ENCODE measurements at places on chromosomes 2 and 18. TPM values are rescaled to one million over a fixed set of nuclear protein-coding genes. Genes with fewer than 3 reads are reported as not detected.

DNA sequence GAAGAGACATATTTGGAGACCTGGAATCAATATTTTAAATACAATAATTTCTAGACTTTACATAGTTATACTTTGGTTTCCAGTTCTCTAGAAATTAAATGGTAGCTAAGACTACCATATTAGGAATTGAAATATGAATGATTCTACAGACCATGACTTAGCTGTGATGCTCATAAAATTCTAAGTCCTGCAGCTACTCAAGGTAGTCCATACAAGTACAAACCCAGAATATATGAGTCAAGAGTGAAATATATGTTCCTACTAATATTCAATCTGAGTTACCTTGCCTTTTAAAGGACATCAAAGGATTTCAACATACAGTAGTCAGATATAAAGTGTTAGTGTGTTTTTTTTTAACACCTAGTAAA, 10.1 kb upstream of the SPOPL start:
- no peaks in the 10 kb centered on the region for H3K27me3 ChIP-seq
- DNase-seq: no peak

DNA sequence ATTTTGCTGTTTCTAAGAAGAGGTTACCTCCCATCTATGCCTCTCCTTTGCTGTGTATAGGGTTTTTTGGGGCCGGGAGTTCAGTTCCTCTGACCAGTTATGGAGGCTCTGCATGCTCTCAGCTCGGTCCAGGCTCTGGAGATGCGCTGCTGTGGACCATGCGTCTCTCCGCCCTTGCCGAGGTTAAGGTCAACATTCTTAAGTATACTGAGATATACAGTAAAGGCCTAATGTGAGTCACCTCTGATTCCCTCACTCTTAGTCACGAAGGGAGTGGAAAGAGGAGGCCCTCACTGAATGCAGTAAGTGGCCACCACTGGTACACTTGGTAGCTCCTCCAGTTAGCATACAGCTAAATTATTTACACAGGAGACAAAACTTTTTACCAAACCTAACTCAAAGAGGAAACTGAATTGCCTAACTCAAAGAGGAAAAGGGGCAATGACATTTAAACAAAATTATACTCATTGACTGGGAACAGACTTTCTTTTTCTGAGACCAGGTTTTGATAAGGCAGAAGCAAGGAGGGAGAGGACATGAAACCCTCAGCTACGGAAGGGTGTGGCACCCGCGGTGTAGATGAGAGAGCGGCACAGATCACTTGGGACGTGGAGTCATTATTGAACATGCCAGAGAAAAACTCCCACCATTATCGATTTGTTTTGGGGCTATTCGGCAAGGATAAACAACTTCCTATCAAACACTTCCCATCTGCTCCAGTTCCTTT, 98.7 kb downstream of the COPS8 start:
- H3K27me3 ChIP-seq: peaks cover 17% of the 10 kb centered on the region
- H3K4me3 ChIP-seq: no peak overlapping the region
- no peaks in the 10 kb centered on the region for H3K36me3 ChIP-seq
- no peak overlapping the region for H3K27ac ChIP-seq
- DNase-seq: no peak

The CENPA gene
- total RNA-seq: 33.6 TPM

- H3K4me1 ChIP-seq: no peaks in the 10 kb centered on the region
- H3K27ac ChIP-seq: no peak overlapping the region
- H3K27me3 ChIP-seq: peaks cover 4% of the 10 kb centered on the region
- H3K36me3 ChIP-seq: no peaks in the 10 kb centered on the region
- H3K4me3 ChIP-seq: no peak overlapping the region
Measured at GRCh38 chr2:15890124-15890754, 50.1 kb upstream of the MYCN start.

The TXNDC2 gene
- total RNA-seq: not detected

DNA sequence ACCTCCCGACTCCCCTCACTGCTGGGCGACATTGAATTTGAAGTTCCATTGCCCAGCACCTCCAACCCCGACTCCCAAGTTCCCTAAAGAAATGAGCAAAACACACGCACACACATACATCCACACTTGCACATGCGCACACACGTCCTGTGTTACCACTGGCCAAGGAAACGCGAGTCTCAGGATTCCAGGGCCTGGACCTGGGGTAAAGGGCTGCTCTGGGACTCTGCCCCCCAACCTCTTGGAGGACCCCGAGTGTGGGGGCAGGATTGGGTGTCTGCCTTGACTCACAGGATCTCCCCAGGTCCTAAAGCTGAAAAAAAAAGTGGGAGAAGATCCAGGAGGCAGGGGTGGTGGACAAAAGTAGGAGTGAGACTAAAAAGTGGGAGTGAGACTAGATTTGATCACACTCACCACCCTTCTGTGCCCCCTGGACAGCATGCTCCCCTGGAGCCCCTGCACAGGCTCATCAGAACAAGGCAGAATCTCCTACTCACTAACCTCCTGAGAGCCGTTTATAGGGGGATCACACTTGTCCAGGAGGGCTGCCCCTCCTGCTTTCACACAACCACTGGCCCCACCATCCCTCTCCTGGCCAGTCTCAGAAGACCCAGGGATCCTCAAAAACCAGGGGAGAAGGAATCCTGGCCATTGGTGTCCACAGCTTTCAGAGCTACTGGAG, 202.2 kb downstream of the TNS1 start:
- no peaks in the 10 kb centered on the region for H3K4me1 ChIP-seq
- no peaks in the 10 kb centered on the region for H3K27me3 ChIP-seq
- no peaks in the 10 kb centered on the region for H3K36me3 ChIP-seq
- no peak overlapping the region for H3K27ac ChIP-seq
- no peak overlapping the region for H3K4me3 ChIP-seq

All from activated naive CD8-positive, alpha-beta T cell treated with anti-CD3 and anti-CD28 coated beads for 36 hours (primary cell).